HEK293T (cell line): ENCODE measurements at places on chromosomes 16 and 17.

DNA sequence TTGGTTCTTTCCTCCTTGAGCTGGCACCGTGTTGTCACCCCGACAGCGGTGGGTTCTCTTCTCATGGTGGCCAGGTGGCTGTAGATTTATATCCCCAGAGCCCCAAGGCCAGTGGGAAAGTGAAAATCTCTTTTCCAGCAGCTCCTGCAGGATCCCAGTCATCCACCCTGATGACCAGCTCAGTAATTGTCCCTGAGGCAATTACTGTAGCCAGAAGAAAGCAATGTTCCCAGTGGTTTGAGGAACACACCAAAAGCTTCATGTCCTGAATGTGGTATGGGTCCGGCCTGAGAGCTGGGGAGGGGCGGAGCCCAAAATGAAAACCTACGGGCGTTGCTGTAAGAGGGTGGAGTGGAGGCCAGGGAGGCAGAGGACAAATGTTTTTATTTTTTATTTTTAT, 69.0 kb downstream of the WSB1 start:
- no peak for DNase-seq

DNA sequence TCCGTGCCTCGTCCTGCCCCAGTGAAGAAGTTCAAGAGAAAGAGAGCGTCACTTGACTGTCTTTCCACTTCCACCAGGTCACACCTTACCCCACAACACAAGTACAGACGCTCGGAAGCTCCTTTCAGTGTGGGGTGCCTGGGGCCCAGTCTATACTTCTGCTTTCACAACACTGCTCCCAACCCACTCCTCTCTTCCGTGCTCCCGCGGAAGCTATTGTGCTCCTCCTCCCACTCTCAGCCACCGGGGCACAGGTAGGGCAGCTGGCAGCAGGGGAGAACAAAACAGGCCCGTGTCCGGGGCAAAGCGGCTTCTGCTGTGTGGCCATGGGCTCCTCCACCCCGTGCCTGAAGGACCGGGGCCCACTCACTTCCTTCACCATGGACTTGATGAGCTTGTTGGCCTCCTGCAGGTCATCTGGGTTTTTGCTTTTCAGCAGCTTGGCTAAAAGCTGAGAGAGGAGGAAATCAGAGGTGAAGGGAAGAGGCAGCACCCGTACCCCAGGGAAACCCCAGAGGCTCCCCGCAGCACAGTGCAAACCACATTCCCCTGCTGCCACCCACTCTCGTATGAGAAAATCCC, 18.9 kb downstream of the GGA3 start:
- no peak for DNase-seq

- DNase-seq: no peak
These were observed 18.0 kb downstream of the TNRC6A start for GRCh38 chr16:24747441-24747840.

DNA sequence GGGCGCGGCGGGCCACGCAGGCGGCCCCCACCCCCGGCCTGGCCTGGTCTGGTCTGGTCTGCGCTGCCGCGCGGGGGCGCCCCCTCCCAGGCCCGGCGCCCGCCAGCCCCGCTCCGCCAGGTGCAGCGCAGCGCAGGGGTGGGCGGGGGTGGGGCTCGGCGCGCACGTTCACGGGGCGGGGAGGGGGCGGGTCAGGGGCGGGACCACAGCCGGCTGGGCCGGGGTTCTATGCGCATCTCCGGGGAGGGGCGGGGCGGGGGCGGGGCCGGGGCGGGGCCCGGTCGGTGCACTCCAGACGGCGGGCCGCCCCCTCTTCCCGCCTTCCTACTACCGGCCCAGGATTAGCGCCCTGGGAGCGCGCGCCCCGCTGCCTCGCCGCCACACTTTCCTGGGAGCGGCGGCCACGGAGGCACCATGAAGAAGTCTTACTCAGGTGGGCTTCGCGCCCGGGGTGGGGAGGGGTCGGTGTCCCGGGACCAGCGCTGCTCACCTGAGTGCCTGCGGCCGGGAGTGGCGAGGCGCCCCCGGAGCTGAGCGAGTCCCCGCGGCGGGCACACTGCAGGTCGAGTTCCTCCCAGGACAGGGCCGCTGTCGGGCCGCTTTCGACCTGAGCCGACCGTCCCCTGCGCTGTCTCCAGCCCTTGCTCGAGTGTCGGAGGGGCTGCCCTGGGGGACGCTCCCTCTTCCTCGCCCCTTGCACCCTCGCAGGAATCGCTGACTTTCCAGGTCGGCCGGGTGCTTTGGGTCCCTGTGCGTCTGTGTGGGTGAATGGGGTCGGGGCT, 140.5 kb downstream of the SEC14L1 start:
- DNase-seq: peak; percentile 90

DNA sequence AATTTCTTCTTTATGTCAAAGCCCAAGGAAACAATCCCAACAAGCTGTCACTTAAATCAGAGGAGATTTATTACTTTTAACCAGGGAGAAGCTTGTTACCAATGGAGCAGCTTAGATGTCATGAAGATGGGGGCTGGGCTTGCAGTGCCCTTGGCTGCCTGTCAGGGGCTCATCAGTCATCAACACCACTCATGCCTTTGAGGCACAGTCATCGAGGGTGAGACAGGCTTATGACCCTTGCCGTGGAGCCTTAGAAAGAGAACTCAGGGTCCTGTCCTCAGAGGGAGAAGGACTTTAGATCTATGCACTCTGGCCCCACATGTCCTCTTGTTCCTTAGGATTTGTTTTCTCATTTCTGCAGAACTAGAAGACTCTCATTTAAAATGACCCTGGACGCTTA, 318.3 kb downstream of the CBLN1 start:
- no peak for DNase-seq

DNA sequence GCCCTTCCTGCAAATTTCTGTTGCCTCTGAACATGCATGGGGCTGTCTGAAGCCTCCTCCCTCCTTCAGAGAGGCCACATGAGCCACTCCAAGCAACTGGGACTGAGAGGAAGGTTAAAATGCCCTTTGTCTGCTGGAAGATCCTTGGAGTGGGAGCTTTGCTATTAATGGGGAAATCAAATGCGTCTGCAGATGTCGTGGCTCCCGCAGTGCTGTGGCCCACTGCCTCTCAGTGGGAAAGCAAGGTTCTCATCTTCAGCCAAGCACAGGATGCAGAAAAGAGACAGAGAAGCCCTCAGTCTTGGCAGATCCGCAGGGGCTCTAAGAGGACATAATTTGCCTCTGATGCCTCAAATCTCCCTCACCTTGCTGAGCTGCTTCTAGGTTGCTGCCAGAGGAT, 34.8 kb downstream of the PEMT start:
- DNase-seq: no peak
